ENCODE measurements at places on chromosomes 6 and 20.

DNA sequence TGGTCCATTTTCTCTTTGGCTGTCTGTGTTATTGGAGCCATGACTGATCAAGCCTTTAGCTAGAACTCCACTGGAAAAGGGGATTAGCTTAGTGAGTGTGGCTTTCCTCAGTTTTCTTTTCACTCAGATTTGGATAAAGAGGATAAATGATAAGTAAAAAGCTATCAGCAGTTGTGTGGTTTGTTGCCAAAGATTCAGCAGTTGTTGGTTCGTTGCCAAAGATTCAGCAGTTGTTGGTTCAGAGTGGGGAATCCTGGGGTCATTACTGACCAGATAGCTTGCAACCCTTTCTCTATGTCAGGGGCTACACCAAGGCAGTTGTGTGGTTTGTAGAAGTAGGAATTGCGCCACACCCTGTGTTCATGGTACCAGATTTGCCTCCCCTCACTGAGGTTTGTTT lies 107.7 kb upstream of the SCP2D1 start:
- DNase-seq, result peak; percentile 41

DNA sequence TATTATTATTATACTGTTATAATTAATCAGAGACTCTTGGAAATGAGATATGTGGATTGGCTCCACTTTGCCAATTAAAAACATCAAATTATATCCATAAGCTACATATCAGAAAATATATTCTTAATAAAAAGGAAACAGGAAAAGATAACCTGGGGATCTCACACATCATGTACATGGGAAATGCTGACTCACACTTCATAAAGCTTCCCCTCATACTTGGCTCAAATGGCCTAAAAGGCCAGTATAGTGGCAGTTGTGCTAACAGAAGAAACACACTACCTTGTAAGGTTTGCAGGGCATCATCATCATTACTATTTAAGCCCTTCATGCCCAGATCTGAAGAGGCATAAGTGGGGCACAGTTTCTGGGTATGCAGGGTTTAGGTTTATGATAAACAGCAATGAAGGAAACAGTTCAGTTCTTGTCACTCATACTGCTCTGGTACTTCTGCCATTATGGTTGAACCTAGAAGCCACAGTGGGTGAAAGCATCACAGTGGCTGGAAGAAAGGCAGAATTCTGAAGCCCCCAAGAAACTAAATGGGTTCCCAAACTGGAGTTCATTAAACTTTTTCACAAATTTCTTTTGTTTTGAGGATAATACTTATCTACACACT lies 60.6 kb downstream of the BTBD9 start:
- no peak for DNase-seq

- no peak for DNase-seq
Measured at GRCh38 chr6:25061289-25061936, 125.7 kb upstream of the RIPOR2 start.

DNA sequence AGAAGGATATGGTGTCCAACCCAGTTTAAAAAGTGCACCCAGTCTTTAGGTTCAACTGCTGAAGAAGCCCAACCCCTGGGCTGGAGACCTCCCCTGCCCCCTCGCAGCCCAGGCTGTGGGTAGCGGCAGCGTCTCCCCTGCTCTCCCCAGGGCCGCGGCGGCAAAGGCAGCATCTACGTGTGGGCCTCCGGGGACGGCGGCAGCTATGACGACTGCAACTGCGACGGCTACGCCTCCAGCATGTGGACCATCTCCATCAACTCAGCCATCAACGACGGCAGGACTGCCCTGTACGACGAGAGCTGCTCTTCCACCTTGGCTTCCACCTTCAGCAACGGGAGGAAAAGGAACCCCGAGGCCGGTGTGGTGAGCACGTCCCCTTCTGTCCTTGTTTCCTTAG lies 77.6 kb downstream of the BFSP1 start:
- DNase-seq, result no peak

GRCh38 chr6:104409913-104410312 lies 449.8 kb downstream of the HACE1 start:
- no peak for DNase-seq

GRCh38 chr6:138538390-138539031 lies 39.2 kb upstream of the NHSL1 start:
- no peak for DNase-seq

DNA sequence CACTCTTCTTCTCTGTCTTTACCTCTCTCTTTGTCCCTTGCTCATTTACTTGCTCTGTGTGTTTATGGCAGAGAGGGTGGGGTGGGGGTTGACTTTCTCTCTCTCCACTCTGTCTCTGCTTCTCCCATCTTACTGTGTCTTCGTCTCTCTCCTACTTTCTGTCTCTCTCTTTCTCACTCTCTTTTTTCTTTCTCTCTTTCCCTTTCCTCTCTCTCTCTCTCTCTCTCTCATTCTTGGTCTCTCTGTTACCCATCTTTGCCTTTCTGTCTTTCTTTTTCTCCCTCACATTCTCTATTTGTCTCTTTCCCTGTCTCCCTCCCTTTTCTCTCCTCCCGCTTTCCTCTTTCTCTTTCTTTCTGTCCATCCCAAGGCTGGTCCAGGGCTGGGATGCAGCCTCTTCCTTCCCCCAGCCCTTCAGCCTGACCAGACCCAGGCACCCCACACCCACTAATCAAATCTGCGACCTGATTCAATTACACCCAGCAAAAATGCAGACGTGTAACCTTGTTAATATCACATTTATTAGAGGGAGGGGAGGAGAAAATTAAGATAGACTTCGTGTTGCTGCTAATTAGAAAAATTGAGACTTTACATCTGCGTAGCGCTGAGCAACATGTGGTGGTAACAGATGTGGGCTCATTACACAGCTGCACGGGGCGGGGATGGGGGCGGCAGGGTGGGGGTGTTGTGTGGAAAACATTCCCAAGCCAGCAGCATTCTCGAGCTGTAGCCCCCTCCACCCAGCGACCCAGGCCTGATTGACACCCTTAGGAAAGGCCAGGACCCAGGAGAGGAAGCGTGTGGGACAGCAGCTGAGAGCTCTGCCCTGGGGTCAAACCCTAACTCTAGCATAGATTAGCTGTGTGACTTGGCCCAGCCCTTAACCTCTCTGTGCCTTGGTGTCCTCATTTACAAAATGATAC lies 124.9 kb upstream of the MAFB start:
- no peak for DNase-seq
